ENCODE measurements at places on chromosomes 13 and 19.

DNA sequence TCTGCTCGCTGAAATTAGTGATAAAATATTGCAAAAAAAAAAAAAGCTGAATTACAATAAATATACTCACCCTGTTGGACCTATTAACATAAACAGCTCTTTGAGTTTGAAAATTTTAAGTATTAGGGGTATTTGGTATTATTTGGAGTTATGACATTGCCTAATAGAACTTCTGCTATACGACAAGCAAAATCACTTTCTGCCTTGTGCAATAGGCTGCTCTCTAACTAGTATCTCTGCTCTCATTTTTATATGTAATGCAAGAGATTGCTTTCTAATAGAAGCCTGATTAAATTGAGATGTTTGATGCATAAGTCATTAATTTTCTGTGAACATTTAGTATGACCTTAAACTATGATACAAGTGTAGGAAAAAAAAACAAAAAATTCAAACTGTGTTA is 5.3 kb downstream of the RGS9BP start:
- DNase-seq, result no peak

GRCh38 chr19:40589591-40590429 is 11.4 kb upstream of the LTBP4 start:
- no peak for DNase-seq

GRCh38 chr13:69641773-69642172 is 465.9 kb upstream of the ATXN8OS start:
- DNase-seq, result no peak

GRCh38 chr19:6020166-6020882 is 42.4 kb upstream of the RANBP3 start:
- no peak for DNase-seq

- DNase-seq, result no peak
Measured at GRCh38 chr13:110455444-110455843, 106.1 kb downstream of the RAB20 start.

Measured in uterus (tissue), 4 donors.